ENCODE measurements at places on chromosomes 2 and 18. TPM values are rescaled to one million over a fixed set of nuclear protein-coding genes. Genes with fewer than 3 reads are reported as not detected.

RSAD2 gene
- total RNA-seq = 0.44 TPM

GNLY gene
- total RNA-seq = not detected

CTNNA2 gene
- not detected for total RNA-seq

GLB1L gene
- total RNA-seq = 5.1 TPM

HNRNPLL gene
- 35.7 TPM for total RNA-seq

KLHL29 gene
- 8.3 TPM for total RNA-seq

MTA3 gene
- total RNA-seq = 29.0 TPM

SCG2 gene
- 0.29 TPM for total RNA-seq

GPR155 gene
- 3.8 TPM for total RNA-seq

SLC40A1 gene
- total RNA-seq = 3.0 TPM

SFTPB gene
- not detected for total RNA-seq

TMEM37 gene
- total RNA-seq = 5.5 TPM

GKN2 gene
- not detected for total RNA-seq

TUBB8B gene
- total RNA-seq = not detected

C2orf15 gene
- 0.41 TPM for total RNA-seq

FSHR gene
- total RNA-seq = not detected

FRZB gene
- not detected for total RNA-seq

OXER1 gene
- not detected for total RNA-seq

PLGLB1 gene
- 1.3 TPM for total RNA-seq

HOXD4 gene
- total RNA-seq = 12.4 TPM

CRYBA2 gene
- total RNA-seq = not detected

ANKRD30B gene
- 0.70 TPM for total RNA-seq

EPHA4 gene
- total RNA-seq = 22.2 TPM

MAPK4 gene
- total RNA-seq = 0.05 TPM

CREG2 gene
- 31.7 TPM for total RNA-seq

KIF1A gene
- 1.2 TPM for total RNA-seq

TEX44 gene
- total RNA-seq = not detected

SOWAHC gene
- 5.3 TPM for total RNA-seq

PLEK gene
- 0.12 TPM for total RNA-seq

RGPD6 gene
- 17.6 TPM for total RNA-seq

CROCC2 gene
- not detected for total RNA-seq

PHOSPHO2 gene
- total RNA-seq = 4.4 TPM

LYPD1 gene
- 29.2 TPM for total RNA-seq

NOL4 gene
- 0.05 TPM for total RNA-seq

SCN2A gene
- 0.06 TPM for total RNA-seq

ALPP gene
- total RNA-seq = not detected

GALR1 gene
- total RNA-seq = not detected

PAX8 gene
- 30.2 TPM for total RNA-seq

TNFAIP6 gene
- 0.82 TPM for total RNA-seq

CCDC85A gene
- 8.0 TPM for total RNA-seq

MBP gene
- total RNA-seq = 14.1 TPM

PGAP1 gene
- total RNA-seq = 7.6 TPM

REG1B gene
- not detected for total RNA-seq

Measured in glomerular endothelial cell (primary cell).